Common myeloid progenitor, CD34-positive (primary cell): ENCODE measurements at places on chromosomes 1 and 21.

GRCh38 chr1:38941527-38942019 is at the start of gene RHBDL2:
Gene RHBDL2 (minus strand): TSS chr1:38941830. CDS start chr1:38919212, 22,618 bp downstream.
- DNase-seq, result no peak

- DNase-seq, result no peak
Measured at GRCh38 chr1:67740543-67740942, 55.5 kb downstream of the GADD45A start.

DNA sequence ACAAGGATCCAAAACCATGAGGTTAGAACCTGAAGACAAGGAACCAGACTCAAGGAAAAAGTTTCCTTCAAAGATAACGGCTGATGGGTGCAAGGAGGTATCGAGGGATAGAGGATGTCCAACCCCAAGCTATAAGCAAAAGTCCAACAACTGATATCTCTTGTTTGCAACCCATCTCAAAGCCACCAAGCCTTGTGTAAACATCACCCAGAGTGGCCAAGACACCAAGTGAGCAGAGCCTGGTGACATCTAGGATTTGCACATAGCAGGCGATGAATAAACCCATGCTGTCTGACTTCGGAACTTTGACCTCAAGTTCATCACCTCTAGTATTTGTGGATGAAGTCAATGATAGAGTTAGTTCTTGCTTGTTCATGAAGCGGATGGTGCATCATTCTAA is 180.7 kb downstream of the ETS2 start:
- no peak for DNase-seq

DNA sequence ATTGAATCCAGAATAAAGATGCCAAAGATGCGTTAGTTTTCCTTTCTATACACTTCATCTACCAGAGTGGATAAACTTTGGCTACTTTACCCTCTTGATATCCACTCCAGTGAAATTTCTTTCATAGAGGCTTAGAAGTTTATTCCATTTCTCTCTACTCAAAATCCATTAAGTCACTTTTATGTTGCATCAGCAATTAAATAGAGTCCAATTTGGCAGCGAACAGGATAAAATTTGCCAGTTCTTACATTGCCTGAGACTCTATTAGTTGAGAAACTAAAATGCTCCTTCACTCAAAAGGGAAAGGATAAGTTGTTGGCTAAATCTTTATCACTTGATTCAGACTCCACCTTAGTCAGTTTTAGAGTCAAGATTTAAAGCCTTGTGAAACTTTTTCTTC is 57.9 kb downstream of the ACBD6 start:
- no peak for DNase-seq

- no peak for DNase-seq
Measured at GRCh38 chr1:10594595-10595223, 120.0 kb downstream of the PEX14 start.
